Hepatocyte (in vitro differentiated cells): ENCODE measurements at places on chromosomes 12 and 14. TPM values are rescaled to one million over a fixed set of nuclear protein-coding genes. Genes with fewer than 3 reads are reported as not detected.

The SIX4 gene
- 6.7 and 7.0 TPM in 2 replicates for total RNA-seq

The ZNF140 gene
- total RNA-seq = 21.1 and 24.1 TPM in 2 replicates

The PNP gene
- total RNA-seq = 69.2 and 81.2 TPM in 2 replicates

The B4GALNT1 gene
- total RNA-seq = 0.24 and 0.97 TPM in 2 replicates

The MYO1A gene
- total RNA-seq = 28.3 and 29.2 TPM in 2 replicates

The AKAP5 gene
- total RNA-seq = 7.8 and 9.4 TPM in 2 replicates

The FSCB gene
- not detected in 2 replicates for total RNA-seq

The SRSF9 gene
- total RNA-seq = 157 and 166 TPM in 2 replicates

The NR1H4 gene
- total RNA-seq = 27.8 and 39.0 TPM in 2 replicates

GRCh38 chr12:11705010-11705409, 55.5 kb downstream of the ETV6 start:
- peak; percentile 34 for DNase-seq

DNA sequence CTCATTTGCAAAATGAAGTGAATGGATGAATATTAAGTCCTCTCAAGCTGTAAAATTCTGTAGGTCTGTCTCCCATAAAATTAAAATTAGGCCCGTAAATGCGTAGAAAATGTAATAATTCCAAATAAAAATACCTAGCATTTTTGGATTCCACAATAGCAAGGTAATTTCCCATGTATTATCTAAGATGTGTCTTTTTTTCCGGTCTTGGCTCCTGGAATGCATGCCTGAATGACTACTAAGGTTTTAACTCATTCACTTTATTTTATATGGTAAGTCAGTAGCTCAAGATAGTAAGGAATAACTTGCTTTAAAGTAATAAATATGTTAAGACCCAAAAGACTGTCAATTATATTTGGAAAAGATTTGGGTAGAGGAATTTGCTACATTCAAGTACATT, 11.1 kb downstream of the TXNRD1 start:
- no peak for DNase-seq

DNA sequence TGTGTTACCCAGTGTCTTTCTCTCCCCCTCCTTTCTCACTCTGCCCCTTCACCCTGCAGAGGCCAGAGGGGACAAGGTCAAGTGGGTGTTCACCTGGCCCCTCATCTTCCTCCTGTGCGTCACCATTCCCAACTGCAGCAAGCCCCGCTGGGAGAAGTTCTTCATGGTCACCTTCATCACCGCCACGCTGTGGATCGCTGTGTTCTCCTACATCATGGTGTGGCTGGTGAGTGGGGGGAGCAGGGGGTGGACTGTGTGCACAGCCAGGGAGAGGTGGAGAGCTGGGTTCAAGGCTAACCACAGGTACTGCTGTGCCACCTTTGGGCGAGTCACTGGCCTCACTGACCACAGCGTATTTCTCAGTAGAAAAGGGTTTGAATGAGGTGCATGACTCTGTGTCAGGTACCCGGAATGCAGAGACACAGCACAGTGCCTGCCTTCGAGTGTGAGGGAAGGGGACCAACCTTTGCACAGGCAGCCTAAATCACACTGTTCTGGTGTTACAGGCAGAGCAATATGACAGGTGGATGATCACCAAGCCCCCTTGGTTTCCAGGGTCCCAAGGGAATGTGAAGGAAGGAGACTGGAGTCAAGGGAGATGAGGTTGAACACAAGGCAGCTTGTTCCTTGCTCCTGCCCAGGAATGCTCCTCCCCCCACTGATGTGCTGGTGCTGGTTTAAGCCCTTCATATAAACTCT, 30.8 kb upstream of the RIN3 start:
- no peak for DNase-seq

GRCh38 chr14:22557846-22558220, 31.2 kb downstream of the DAD1 start:
- DNase-seq = no peak

GRCh38 chr14:54350203-54350602, 46.6 kb upstream of the CDKN3 start:
- DNase-seq = no peak

DNA sequence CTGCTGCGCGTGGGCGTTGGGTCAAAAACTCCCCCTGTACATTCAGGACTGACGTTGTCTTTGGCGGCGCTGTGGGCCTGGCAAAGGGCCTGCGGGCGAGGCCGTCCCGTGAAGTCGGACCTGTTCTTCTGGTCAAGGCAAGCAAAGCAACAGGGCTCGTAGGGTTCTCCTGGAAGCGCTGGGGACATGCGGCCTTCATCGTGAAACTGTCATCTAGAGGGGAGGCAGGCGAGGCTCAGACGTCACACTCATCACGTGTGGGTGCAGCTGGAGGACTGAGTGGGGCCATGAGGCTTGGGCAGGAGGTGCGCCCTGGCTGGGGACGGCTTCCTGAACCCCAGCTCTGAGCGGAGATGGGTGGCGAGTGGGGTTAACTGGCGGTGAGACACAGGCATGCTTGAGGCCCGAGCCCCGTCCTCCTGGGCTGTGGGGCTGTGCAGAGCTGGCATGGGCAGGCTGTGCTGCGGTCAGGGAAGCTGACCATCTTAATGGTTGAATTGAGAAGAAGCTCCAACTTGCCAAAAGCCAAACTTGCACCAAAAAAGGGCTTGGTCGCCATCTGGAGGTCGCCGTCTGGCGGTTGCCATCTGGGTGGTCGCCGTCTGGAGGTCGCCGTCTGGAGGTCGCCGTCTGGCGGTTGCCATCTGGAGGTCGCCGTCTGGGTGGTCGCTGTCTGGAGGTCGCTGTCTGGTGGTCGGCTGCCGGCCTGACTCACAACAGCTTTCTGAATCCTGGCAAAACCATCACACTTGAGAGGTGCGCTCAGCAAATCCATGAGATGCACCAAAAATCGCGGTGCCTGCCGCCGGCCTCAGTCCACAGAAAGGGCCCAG, 66.2 kb downstream of the NOC4L start:
- DNase-seq = no peak

GRCh38 chr14:65703521-65703920, 291.0 kb downstream of the FUT8 start:
- DNase-seq = no peak

GRCh38 chr12:28145216-28145615, 45.0 kb upstream of the CCDC91 start:
- no peak for DNase-seq

DNA sequence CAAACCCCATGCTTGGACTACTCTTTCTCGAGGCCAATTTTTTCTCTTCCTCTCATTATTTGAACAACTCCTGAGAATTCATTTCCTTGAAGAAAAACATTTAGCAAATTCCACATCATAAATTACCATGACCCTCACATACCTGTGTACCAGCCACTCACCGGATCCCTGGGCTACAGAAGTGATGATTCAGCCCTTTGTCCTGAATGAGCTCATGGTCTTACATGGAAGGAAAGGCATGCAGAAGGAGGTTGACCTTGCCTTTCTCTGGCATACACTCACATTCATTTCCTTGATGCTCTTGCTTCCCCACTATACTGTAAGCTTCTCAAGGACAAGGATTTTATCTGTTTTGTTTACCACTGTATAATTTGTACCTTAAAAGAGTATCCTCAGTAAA, 191.5 kb downstream of the SLC5A8 start:
- peak; percentile 77 for DNase-seq

DNA sequence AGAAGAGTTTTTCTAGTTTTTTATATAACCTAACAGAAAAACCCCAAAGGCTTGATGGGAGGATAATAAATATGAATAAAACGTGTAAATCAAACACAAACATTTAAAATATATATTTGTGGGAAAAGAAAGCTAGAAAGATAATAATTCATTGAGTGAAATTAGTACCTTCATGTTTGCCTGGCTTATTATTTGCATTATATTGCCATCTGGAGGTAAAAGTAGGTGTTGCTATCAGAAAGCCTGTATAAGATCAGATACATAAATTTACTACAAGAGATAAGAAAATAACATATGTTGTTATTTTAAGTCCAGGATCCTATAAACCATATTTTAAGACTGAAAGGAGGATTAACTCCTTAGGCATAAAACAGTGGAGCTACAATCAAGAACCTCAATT, 77.7 kb downstream of the NTS start:
- peak; percentile 7 for DNase-seq

GRCh38 chr12:131506426-131506825, 204.5 kb upstream of the SFSWAP start:
- no peak for DNase-seq
